ENCODE measurements at places on chromosomes 5 and 9. TPM values are rescaled to one million over a fixed set of nuclear protein-coding genes. Genes with fewer than 3 reads are reported as not detected.

DNA sequence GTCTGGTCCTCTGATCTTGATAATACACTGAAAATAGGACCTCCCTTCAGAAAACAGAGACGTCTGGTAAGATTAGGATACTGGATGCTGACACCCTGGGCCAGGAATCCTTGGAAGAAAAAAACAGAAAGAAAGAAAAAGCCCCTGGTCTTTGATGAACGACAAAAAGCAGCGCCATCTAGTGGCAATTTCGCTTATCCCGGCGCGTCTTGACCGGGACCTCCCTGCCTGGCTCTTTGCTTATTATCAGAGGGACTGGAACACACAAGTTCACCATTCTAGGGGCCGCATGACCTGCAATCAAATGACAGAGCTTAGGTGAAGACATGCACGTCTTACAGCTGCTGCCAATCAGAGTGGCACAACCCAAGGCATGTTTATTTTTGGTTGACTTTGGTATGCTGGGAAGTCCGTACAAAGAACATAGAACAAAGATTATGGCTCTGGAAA lies 114.9 kb upstream of the NFIB start:
- peak; percentile 25 for DNase-seq

- no peak for DNase-seq
These were observed 96.9 kb downstream of the CWC27 start for GRCh38 chr5:64865662-64866061.

The SPINK7 gene
- total RNA-seq, result not detected

- peak; percentile 93 for DNase-seq
These were observed 9.0 kb downstream of the PRRC2B start for GRCh38 chr9:131402738-131403492.

All from HepG2 (cell line).